ENCODE measurements at places on chromosomes 3 and 15. TPM values are rescaled to one million over a fixed set of nuclear protein-coding genes. Genes with fewer than 3 reads are reported as not detected.

The COX17 gene
- 134 TPM for total RNA-seq

The LSAMP gene
- total RNA-seq: 0.62 TPM

The TNFAIP8L3 gene
- 29.1 TPM for total RNA-seq

The CCDC39 gene
- total RNA-seq: not detected

The ABI3BP gene
- 0.91 TPM for total RNA-seq

The CEP19 gene
- total RNA-seq: 2.7 TPM

The ISG20 gene
- total RNA-seq: 43.0 TPM

The CNTN6 gene
- total RNA-seq: not detected

The C3orf22 gene
- not detected for total RNA-seq

The RGMA gene
- total RNA-seq: 0.17 TPM

The CIB2 gene
- 23.1 TPM for total RNA-seq

The ALDH1A3 gene
- total RNA-seq: 16.5 TPM

The TLR9 gene
- total RNA-seq: 0.09 TPM

The KBTBD13 gene
- total RNA-seq: not detected

The CCDC12 gene
- total RNA-seq: 56.8 TPM

The NRG4 gene
- total RNA-seq: 0.29 TPM

The P2RY12 gene
- not detected for total RNA-seq

The ZNF860 gene
- total RNA-seq: 1.4 TPM

The EIF4A2 gene
- 112 TPM for total RNA-seq

The CASR gene
- not detected for total RNA-seq

The ITPKA gene
- total RNA-seq: 9.1 TPM

The EAF1 gene
- total RNA-seq: 16.2 TPM

The ERICH6 gene
- total RNA-seq: not detected
